HFFc6 (cell line): ENCODE measurements at places on chromosomes 3 and 15. TPM values are rescaled to one million over a fixed set of nuclear protein-coding genes. Genes with fewer than 3 reads are reported as not detected.

DNA sequence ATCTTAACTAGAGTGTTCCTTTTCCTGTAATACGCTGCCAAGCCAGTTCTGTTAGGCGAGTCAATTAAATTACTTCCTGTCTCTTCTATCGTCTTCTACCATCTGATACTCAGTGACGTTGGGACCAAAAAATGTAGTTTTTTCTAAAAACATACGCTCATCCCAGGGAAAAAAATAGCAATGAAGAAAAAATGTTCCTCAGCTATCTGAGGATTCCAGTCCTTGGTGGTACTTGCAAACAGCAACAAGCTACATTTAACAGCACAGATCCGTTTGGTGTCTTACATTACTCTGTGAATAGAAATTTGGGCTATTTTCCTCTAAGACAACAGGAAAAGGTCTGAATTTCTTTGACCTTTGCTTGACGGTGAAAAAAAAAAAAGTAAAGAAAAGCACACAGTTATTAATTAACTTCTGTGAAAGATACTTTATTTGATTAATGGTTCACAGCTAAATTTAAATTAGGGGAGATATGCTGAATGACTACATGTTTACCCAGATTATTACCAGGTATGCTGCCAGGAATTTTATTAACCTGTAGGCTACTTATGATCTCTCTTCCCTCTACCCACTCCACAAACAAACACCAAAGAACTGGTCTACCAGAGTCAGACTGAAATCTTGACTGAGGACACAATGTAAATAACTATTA lies 254.4 kb upstream of the ZPLD1 start:
- H3K27ac ChIP-seq: no peak overlapping the region
- no peak overlapping the region for H3K4me3 ChIP-seq
- H3K36me3 ChIP-seq: no peaks in the 10 kb centered on the region
- H3K27me3 ChIP-seq: no peaks in the 10 kb centered on the region; the same call in none of the 2 replicates
- peaks cover 14% of the 10 kb centered on the region for H3K4me1 ChIP-seq

The MCF2L2 gene
- 0.14 TPM in 1 of 2 replicates, not detected in the other for total RNA-seq

DNA sequence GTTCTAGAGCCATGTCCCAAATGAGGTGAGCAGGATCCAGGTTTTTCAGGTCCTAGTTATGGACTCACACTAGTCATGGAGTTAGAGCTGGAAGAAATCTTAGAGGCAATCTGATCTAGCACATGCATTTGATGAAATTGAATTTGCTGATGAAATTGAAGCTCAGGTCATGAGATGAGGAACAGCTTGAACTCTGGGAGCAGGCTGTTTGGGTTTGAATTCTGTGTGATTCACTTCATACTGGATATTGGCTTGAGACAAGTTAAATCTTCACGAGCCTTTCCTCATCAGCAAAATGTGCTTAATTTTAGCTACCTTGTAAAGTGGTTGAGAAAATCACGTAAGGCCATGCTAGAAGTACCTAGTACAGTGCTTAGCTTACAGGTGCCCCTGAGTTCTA lies 33.5 kb upstream of the PARL start:
- peaks cover 6% of the 10 kb centered on the region; the same call in 1 of the 2 replicates for H3K27me3 ChIP-seq
- no peak overlapping the region for H3K4me3 ChIP-seq
- 0 out of 2 replicates have a peak, but pooled peaks cover 4% of the 10 kb centered on the region for H3K4me1 ChIP-seq

- no peaks in the 10 kb centered on the region for H3K36me3 ChIP-seq
- H3K4me1 ChIP-seq: no peaks in the 10 kb centered on the region
- no peak for DNase-seq
- no peak overlapping the region for H3K4me3 ChIP-seq
- no peaks in the 10 kb centered on the region for H3K27me3 ChIP-seq
- no peak overlapping the region for H3K27ac ChIP-seq
Observed at GRCh38 chr3:167469381-167469780, 4.5 kb downstream of the SERPINI2 start.

GRCh38 chr15:66472176-66472999 lies 25.2 kb downstream of the SNAPC5 start:
- peak overlapping the region; percentile 72 for H3K27ac ChIP-seq
- no peaks in the 10 kb centered on the region for H3K27me3 ChIP-seq
- peak; percentile 9 for DNase-seq
- H3K4me1 ChIP-seq: peaks cover 15% of the 10 kb centered on the region

DNA sequence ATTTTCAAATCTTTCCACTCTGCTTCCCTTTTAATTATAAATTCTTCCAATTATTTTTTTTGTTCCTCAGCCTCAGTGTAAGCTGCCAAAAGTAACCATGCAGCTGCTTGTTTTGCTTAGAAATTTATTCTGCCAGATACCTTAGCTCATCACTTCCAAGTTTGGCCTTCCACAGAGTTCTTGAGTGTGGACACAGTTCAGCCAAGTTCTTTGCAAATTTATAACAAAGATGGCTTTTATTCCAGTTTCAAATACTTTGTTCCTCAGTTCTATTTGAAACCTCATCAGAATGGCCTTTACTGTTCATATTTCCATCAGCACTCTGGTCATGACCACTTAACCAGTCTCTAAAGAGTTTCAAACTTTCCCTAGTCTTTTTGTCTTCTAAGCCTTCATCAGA lies 10.3 kb downstream of the RTP1 start:
- 0 out of 2 replicates have a peak overlapping the region, but pooled peaks have one; percentile 9 for H3K4me3 ChIP-seq
- peaks cover 13% of the 10 kb centered on the region for H3K36me3 ChIP-seq
- no peak for DNase-seq
- peaks cover 53% of the 10 kb centered on the region for H3K4me1 ChIP-seq
- H3K27me3 ChIP-seq: peaks cover 4% of the 10 kb centered on the region

DNA sequence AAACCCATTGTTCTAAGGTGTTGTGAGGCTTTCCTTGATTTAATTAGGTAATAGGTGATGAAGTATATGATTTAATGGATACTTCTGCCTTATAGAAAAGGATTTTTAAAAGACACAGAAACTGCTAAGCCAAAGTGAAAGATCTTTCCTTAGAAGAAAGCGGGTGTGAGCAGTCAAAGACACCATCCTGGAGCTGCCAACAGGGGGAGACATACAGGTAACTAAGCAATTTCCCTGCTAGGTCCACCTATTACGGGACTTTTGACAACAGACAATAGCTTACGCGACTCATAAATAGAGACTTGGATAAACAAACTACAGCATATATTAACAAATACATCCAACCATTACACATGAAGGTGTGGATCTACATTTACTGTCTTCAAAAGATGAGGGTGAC lies 669.5 kb downstream of the SQOR start:
- H3K36me3 ChIP-seq: no peaks in the 10 kb centered on the region
- DNase-seq: no peak
- no peaks in the 10 kb centered on the region; the same call in 1 of the 2 replicates for H3K4me1 ChIP-seq
- H3K4me3 ChIP-seq: no peak overlapping the region

The GOLGA8R gene
- total RNA-seq: 0.27 to 0.38 TPM (median 0.28 TPM) in 3 replicates

DNA sequence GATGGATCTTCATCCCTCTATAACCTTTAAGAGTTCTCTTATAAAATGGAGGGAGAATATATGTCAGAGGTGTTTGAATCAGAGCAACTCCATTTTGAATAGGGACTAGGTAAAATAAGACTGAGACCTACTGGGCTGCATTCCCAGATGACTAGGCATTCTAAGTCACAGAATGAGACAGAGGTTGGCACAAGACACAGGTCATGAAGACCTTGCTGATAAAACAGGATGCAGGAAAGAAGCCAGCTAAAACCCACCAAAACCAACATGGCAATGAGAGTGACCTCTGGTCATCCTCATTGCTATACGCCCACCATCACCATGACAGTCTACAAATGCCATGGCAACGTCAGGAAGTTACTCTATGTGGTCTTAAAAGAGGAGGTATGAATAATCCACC lies 211.0 kb downstream of the GBE1 start:
- H3K4me3 ChIP-seq: no peak overlapping the region
- DNase-seq: peak; percentile 3
- H3K27ac ChIP-seq: peak overlapping the region; percentile 4
- H3K27me3 ChIP-seq: no peaks in the 10 kb centered on the region

DNA sequence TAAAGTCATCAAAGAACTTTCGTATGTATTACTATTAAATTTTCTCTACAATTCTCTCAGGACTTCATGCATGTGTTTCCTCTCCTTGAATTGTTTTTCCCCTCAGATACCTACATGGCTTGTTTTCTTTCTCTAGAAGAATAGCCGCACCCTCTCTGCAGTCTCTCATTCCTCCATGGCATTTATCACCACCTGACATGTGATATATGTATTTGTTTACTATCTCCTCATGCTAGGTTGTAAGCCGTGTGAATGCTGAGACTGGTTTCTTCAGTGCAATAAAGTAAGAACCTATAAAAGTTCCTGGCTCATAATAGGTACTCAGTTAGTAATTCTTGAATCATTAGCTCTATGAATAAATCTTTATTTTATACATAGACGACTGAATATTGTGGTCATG lies 149.2 kb downstream of the CNTN4 start:
- H3K4me1 ChIP-seq: no peaks in the 10 kb centered on the region
- no peak overlapping the region for H3K4me3 ChIP-seq
- H3K36me3 ChIP-seq: no peaks in the 10 kb centered on the region
- no peak overlapping the region for H3K27ac ChIP-seq
- no peaks in the 10 kb centered on the region for H3K27me3 ChIP-seq

GRCh38 chr3:13501056-13501455 lies 20.9 kb downstream of the HDAC11 start:
- peaks cover 40% of the 10 kb centered on the region for H3K4me1 ChIP-seq
- H3K27ac ChIP-seq: no peak overlapping the region
- no peaks in the 10 kb centered on the region; the same call in 1 of the 2 replicates for H3K27me3 ChIP-seq
- no peak overlapping the region for H3K4me3 ChIP-seq
- H3K36me3 ChIP-seq: no peaks in the 10 kb centered on the region
- no peak for DNase-seq

GRCh38 chr3:65524584-65524983 lies 514.1 kb downstream of the MAGI1 start:
- H3K4me1 ChIP-seq: no peaks in the 10 kb centered on the region; the same call in 1 of the 2 replicates
- H3K4me3 ChIP-seq: no peak overlapping the region
- no peak overlapping the region for H3K27ac ChIP-seq
- H3K36me3 ChIP-seq: no peaks in the 10 kb centered on the region
- H3K27me3 ChIP-seq: no peaks in the 10 kb centered on the region
- no peak for DNase-seq

DNA sequence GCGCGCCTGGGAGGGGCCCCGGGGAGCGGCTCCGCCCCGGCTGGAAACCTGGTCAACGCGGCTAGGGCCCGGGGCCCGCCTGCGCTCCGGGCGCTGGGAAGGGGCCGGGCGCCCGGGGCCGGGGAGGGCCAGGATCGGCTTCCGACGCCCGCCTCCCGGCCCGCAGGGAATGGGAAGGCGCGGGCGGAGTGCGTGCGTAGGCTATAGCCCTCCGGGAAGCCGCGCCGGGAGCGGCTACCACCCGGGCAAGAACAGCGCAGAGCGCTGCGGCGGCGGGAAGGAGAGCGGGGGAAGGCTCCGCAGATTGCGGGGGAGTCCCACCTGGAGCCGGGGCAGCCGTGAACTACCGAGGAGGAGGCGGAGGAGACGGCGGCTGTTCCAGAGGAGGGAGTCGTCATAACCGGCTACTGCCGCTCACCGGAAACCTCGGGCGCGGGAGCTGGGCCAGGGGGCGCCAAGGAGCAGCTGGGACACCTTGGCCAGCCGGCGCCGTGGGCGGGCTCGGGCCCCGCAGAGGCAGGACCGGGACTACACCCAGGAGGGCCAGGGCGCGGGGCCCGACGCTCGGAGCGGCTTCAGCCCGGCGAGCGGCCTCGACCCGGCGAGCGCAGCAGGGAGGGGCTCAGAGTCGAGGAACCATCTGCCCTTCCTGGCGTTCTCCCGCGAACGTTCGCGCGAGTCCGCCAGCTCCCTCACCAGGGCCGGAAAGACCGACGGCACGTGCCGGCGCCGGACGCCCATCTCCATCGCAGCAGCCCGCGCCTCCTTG lies at the start of gene EOGT:
TSS of gene EOGT (minus strand) at position 432 of the 769 bp plus-strand sequence. CDS start 3,838 bp downstream, outside the sequence.
- peak; percentile 80 for DNase-seq
- peaks cover 70% of the 10 kb centered on the region for H3K4me1 ChIP-seq
- peak within 1 kb of the TSS; percentile 89 for H3K4me3 ChIP-seq
- H3K27ac ChIP-seq: peak within 1 kb of the TSS; percentile 91

The TEX55 gene
- total RNA-seq: not detected in 3 replicates

DNA sequence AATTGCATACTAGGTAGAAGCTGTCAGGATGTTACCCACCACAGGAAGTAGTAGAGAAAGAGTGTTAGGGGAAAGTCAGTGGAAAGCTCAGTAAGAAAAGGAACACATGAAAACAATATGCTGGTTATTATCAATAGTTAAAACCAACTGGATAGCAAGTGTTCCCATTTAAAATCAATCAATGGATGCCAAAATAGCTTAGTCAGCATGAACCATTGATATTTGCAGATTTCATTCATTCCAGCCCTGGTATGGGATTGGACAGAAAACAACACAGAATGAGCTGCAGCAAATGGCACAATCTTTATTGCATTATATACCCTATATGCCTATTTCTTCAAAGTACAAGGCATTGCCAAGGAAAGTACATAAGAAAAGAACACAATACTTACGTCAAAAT lies 293.7 kb downstream of the EPHA6 start:
- H3K4me3 ChIP-seq: no peak overlapping the region
- H3K4me1 ChIP-seq: no peaks in the 10 kb centered on the region
- no peak for DNase-seq
- H3K27ac ChIP-seq: no peak overlapping the region
- no peaks in the 10 kb centered on the region for H3K36me3 ChIP-seq

The LARP6 gene
- total RNA-seq: 108 to 118 TPM (median 113 TPM) in 3 replicates

The C3orf49 gene
- total RNA-seq: not detected in 3 replicates
